ENCODE measurements at places on chromosomes 12 and 14.
A peak's percentile ranks its signal among the peaks of the same experiment; 100 is the strongest.

- no peak for DNase-seq
Measured at GRCh38 chr12:48816143-48816854, 2.0 kb upstream of the CACNB3 start.

DNA sequence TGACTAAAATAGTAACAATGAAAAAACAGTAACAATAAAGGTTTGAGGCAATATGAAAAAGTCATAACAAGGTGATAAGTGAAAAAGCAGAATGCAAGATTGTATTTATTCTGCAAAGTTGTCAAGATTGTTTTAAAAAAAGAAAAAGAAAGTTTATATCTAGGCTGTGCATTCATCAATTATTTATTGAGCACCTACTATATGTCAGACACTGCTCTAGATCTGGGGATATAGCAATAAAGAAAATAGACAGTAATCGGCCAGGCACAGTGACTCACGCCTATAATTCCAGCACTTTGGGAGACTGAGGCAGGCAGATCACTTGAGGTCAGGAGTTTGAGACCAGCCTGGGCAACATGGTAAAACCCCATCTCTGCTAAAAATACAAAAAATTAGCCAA lies 3.8 kb downstream of the PLA2G1B start:
- DNase-seq, result no peak

DNA sequence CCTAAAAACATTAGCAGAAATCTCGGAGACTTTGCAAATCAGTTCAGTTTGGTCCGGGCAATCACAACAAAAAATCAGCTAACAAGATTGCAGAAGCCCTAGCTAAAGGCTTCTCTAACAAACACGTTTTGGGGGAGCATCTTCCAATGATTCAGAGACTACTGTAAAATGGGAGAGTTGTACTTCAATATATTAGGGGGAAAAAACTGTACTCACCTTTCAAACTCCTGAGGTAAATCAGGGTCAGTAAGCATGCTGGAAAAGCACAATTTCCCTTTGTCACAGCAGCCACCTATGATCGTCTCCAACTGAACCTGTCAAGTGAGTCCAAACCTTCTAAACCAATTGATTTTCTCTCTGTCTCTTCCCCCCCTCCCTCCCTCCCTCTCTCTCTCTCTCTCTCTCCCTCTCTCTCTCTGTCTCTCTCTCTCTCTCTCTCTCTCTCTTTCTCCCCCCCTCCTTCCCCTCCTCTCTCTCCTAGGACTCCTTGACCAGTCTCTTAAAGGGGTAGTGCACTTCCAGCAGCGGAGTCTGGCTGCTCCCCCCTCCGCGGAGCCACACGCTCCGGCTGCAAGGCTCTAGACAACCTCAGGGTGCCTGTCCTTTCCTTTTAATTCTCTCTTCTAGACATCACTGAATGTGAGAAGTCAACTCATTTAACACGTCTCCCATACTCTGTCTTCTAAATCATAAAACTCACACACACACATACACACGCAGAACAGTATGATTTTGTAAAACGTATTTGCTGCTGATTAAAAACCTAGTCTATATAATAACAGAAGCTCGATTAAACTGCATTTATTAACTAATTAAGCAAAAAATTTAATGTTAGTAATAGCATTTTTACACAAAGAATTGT lies at the start of gene SOX5:
TSS of gene SOX5 (minus strand) at position 323 of the 862 bp plus-strand sequence. CDS start at position 254, 69 bp downstream.
- DNase-seq, result peak; percentile 73

DNA sequence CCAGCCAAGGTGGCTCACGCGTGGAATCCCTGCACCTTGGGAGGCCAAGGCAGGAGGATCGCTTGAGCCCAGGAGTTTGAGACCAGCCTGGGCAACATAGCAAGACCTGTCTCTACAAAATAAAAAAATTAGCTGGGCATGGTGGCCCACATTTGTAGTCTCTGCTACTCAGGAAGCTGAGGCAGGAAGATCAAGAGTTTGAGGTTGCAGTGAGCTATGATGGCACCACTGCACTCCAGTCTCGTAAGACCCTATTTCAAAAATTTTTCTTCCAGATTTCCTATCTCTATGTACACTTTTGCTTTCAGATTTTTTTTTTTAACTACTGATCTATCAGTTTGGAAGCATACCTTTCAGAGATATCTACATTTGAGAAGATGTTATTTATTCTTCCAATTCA lies 15.3 kb downstream of the SNX6 start:
- DNase-seq, result no peak

- DNase-seq, result no peak
Measured at GRCh38 chr14:76921088-76921399, 94.8 kb downstream of the LRRC74A start.

DNA sequence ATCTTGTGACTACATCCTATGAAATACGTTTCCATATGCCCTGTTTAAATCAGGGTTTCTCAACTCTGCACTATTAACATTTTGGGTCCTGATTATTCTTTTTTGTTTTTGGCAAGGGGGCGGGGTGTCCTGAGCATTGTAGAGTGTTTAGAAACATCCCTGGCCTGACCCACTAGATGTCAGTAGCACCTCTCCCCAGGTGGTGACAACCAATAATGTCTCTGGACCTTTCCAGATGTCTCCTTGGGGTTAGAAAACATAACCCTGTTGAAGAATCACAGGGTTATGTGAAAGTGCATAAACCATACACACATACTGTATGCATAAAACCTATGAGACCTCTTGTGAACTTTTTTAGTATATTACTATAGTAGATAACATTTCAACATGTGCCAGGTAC lies 1.4 kb downstream of the ACAD10 start:
- no peak for DNase-seq

DNA sequence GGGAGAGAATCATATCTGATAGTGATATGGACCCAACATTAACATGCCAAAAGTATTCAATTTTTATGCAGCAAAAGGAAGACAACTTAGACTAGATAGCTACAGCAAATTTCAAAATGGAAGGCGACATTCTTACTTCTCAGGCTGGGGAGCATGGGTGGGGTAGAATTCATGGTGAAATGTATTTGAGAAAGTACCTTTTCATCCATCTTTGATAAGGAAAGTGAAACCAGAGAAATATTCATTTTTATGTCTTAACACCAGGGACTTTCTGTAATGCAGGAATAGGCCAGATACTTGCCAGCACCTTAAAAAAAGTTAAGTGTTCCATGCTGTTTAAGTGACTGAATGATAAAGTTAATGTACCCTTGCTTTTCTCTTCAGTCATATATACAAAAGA lies 13.4 kb downstream of the BTG1 start:
- no peak for DNase-seq

- DNase-seq, result no peak
Measured at GRCh38 chr12:51448618-51449256, 24.1 kb downstream of the SLC4A8 start.

DNA sequence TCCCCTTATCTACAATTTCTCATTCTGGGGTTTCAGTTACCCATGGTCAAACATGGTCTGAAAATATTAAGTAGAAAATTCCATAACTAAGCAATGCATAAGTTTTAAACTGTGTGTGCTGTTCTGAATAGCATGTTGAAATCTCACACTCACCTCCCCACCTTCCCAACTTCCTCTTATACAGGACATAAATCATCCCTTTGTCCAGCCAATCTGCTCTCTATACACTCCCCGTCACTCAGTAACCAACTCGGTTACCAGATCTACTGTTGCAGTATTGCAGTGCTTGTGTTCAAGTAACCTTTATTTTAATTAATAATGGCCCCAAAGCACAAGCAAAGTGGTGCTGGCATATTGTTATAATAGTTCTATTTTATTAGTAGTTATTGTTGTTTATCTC lies 420.5 kb downstream of the GXYLT1 start:
- DNase-seq, result no peak

DNA sequence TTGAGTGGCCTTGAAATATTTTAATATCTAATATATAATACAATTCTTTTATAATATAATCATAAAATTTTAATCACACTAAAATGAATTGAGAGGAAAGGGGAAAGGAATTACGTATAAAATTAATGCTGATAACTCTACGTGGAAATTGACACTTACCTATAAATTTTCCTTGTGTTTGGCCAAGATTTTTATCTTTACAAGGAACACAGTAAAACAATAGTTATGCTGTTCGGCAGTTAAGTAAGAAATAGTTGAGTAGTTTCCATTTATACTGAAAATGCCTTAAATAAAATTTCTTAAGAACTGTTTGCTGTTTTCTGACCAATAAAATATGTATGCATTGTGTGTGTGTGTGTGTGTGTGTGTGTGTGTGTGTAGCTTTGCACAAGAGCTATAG lies 294.4 kb downstream of the LRFN5 start:
- no peak for DNase-seq

GRCh38 chr12:42143452-42144157 lies 1.1 kb downstream of the GXYLT1 start:
- no peak for DNase-seq

GRCh38 chr12:24982250-24982649 lies 33.3 kb upstream of the BCAT1 start:
- no peak for DNase-seq

- no peak for DNase-seq
Measured at GRCh38 chr12:66739266-66739665, 60.4 kb upstream of the GRIP1 start.

DNA sequence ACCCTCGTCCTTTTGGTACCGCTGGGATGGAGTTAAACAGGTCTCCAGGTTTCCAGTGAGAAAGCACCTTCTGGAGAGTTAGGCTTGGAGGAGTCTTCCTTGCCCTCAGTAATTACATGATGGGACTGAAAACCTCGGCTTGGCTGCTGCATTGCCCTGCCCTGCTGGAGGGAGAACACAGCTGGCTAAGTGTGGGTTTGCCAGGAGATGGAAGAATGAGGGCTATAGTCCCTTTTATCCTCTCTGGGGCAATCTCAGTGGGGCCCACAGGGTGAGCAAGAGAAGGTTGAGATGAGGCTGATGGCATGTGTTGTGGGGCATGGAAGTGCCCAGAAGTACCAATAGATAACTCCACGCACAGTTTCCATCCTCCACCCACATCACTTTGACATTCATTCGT lies 23.2 kb upstream of the MEG3 start:
- no peak for DNase-seq

GRCh38 chr12:5014269-5014668 lies 29.4 kb upstream of the KCNA5 start:
- no peak for DNase-seq

- no peak for DNase-seq
Measured at GRCh38 chr12:115828168-115828567, 449.3 kb downstream of the MED13L start.

GRCh38 chr12:21818627-21819026 lies 44.1 kb upstream of the KCNJ8 start:
- no peak for DNase-seq

- DNase-seq, result no peak
Measured at GRCh38 chr14:85917716-85918115, 387.8 kb downstream of the FLRT2 start.

DNA sequence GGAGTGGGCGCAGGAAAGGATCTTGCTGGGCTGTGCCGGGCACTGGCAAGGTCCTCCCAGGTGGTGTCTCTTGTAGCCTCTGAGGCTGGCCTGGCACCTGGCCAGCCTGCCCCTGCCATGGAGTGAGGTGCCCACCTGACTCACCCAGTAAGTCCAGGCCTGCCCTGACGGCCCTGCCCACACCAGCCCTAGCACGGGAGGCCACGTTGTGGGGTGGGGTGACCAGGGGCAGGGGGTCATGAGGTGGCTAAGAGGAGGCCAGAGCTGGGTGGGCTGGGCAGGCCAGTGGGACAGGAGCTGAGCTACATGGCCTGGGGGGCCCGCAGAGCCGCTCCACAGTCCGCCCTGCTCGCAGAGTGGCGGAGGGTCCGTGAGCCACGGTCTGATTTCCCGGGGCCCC lies 45.4 kb downstream of the KIF26A start:
- DNase-seq, result no peak

GRCh38 chr12:24361877-24362580 lies 412.6 kb upstream of the SOX5 start:
- no peak for DNase-seq

- DNase-seq, result no peak
Measured at GRCh38 chr12:47111392-47111778, 31.6 kb upstream of the AMIGO2 start.

- DNase-seq, result no peak
Measured at GRCh38 chr14:81676879-81677278, 143.2 kb upstream of the SEL1L start.

- DNase-seq, result no peak
Measured at GRCh38 chr12:108241986-108242703, 97.0 kb downstream of the CMKLR1 start.

GRCh38 chr12:101773650-101774162 lies 34.4 kb upstream of the SYCP3 start:
- no peak for DNase-seq

DNA sequence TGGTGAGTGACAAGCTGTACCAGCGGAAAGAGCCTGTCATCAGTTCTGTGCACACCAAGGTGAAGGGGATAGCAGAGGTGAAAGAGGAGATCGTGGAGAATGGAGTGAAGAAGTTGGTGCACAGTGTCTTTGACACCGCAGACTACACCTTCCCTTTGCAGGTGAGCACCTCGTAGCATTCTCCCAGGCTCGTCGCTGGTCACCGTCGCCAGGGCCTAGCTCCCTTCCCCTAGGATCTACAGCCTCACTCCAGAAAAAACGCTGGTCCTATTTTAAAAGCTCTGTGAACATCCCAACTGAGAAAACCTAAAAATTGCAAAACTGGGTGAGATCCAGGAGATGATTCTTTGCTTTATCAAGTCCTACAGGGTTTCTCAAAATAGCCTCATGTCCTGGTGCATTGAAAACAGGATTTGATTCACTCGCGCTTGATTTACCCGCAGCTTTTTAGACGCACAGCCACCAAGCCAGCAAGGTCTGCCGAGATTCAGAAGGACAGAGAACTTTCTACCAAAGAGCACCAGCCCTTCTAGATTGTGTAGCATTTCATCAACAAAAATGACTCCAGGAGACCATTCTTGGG lies 22.2 kb downstream of the P2RX7 start:
- DNase-seq, result no peak

DNA sequence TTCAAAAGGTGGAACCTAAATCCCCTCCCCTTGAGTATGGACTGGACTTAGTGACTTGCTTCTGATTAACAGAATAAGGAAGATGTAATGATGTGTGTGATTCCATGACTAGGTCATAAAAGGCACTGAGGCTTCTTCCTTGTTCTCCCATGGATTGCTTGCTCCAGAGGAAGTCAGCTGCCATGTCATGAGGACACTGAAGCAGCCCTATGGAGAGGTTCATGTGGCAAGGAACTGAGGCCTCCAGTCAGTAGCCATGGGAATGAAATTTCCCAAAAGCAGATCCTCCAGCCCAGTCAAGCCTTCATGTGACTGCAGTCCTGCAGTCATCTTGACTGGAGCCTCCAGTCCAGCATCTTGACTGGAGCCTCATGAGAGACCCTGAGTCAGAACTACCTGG lies 10.7 kb downstream of the TMBIM4 start:
- no peak for DNase-seq

- no peak for DNase-seq
Measured at GRCh38 chr12:107663277-107663676, 22.3 kb upstream of the PWP1 start.

DNA sequence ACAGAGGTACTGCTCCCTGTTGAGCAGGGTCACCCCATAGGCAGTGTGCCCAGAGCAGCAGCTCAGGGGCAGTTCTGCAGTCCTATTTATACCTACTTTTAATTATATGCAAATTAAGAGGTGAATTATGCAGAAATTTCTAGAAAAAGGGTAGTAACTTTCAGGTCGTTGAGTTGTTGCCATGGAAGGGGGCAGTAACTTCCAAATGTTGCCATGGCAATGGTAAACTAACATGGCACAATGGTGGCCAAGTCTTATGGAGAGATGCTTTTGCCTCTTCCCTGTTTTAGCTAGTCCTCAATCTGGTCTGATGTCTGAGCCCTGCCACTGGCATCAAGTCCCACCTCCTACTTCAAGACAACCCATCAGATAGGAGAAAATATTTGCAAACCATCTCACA lies 30.4 kb upstream of the P2RX7 start:
- DNase-seq, result no peak

GRCh38 chr14:101029668-101030290 lies 126.3 kb upstream of the RTL1 start:
- no peak for DNase-seq

- no peak for DNase-seq
Measured at GRCh38 chr12:55653031-55653430, 16.3 kb downstream of the OR10P1 start.
